ENCODE measurements at places on chromosomes 4 and X.

- no peak for DNase-seq
Observed at GRCh38 chrX:153926552-153926857, 441 bp upstream of the ARHGAP4 start.

DNA sequence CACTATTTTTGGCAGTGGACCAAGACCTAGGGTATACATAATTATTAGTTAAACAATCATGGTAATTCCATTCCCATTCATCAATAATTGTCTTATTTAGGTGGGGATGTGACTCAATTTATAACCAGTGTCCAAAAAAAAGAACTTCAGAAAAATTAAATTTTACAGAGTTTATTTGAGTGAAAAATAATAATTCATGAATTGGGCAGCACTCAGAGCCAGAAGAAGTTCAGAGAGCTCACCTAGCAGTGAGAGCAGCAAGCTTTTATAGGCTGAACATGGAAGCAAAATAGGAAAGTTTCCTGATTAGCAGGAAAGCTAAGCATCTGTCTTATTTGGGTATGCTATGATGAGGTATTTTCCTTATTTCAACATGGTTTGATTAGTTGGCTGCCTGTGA is 500.8 kb downstream of the PCDH7 start:
- DNase-seq, result no peak

- DNase-seq, result no peak
Observed at GRCh38 chrX:65195621-65196020, 219.4 kb upstream of the ZC4H2 start.

GRCh38 chrX:1351981-1352714 is 15.6 kb downstream of the IL3RA start:
- no peak for DNase-seq

DNA sequence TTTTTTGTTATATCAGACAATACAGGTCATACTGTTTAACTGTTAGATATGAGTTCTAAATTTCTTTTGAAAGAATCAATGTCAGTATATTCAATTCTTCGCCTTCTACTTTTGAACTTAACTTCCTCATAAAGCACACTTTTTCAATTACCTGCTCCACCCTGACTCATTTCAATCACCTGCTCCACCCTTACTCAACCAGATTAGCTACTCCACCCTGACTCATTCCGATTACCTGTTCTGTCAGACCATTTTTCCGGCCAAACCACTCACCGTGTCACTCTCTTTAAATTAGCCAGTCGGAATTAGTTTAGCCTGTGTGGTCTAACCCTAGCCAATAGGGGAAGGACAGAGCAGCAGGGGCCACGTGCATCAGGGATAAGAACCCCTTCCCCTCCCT is 751.8 kb upstream of the POU3F4 start:
- DNase-seq, result no peak

DNA sequence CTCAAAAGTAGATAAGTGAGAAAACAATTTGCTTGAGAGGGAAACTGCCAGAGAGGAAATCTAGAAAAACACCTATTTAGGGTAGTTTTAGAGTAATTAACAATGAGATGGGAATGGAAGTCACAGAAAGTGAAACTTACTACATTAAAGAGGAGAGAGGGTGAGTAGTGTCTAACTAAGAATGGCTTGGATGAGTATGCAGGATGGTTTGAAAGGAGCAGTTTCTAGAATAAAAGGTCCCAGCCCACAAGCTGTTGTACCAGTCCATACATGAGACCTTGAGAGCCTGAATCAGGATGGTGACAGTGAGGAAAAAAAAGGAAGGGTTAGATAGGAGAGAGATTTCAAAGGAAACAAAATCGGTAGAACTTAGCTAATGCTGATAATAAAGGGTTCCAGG is 1.3 kb downstream of the GAR1 start:
- DNase-seq, result no peak

- no peak for DNase-seq
Observed at GRCh38 chr4:124481123-124481522, 231.4 kb downstream of the ANKRD50 start.

- no peak for DNase-seq
Observed at GRCh38 chr4:75056277-75056676, 123.4 kb downstream of the PARM1 start.

DNA sequence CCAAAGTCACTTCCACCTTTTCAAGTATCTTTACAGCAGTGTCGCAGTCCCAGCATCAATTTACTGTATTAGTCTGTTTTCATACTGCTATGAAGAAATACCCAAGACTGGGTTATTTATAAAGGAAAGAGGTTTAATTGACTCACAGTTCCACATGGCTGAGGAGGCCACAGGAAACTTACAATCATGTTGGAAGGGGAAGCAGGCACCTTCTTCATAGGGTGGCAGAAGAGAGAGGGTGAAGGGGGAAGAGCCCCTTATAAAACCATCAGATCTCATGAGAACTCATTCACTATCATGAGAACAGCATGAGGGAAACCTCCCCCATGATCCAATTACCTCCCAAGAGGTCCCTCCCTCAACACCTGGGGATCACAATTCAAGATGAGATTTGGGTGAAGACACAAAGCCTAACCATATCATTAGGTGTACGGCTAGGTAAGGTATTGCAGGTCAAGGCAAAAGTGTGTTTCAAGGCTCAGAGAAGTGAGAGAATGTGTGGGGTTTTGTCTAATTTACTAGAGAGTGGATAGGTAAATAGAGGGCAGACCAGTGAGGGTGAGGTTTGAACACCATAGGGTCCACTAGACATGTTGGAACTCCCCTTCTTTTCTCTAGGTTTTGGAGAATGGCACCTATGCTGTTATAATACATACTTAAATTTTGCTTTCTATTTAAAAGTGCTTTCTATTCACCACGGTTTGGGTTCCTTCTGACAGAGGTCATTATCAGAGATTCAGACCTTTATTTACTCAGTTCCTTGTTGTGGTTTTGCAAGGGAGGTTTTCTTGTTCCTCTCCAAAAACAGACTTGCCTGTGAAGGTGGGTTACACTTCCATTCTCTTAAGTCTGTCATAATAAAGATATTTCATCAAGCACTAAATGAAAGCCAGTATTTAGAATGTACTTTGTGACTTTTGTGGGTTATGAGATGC is 186.6 kb downstream of the CPEB2 start:
- no peak for DNase-seq

DNA sequence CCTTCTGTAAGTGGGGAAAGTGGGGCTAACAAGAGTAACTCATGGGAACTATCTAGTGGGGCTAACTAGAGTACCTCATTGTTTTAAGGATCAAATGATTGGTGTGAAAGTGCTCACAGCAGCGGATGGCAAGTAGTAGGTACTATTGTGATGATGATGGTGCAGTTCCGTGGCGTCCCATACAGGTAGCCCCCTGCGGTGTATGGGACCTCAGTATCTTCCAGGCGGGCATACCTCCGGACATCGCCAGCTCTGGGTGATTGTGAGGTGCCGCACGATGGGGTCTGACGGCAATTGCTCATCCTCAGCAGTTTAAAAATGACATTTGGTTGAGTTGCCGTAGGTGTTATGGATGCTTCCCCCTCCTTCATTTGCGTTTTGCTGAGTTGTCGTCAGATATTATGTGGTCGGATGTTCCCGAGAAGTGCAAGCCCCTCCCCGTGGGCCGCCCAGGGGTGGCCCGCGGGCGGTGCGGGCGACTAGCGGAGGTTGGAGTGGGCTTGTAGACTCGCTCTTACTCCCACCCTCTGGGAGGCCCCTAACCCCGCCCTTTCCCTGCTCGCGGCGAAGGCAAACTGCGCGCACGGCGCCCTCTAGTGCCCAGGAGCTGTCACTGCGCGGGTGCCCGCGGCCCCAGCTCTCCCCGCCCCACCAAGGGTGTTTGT is 18.3 kb upstream of the GPR101 start:
- peak; percentile 87 for DNase-seq

DNA sequence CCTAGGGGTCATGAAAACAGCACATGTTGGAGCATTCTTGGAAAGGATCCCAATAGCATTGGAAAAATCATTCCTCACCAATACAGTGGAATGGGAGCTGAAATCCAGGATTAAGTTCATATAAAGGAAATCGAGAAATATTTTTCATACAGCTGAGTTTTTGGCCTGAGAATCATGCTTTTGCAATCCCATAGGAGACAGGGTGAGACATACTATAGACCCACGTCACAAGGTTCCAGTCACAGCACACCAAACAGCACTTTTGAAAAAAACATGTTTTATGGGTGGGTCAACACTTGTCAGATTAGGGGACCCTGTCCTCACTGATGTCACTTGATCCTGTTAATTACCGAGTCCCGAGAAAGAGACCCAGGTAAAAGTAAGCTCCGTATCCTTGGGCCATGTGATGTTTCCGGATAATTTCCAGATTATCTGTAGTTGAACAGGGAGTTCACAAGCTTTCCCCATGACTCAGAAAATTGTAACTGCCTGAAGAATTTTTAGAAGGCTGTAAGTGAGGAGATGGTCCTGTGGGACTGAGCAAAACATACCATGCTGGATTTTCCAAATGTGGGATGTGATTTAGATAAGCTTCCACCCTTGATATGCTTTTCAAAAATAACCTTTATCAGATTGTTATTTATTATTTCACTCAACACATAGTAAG is 80.9 kb upstream of the TLR3 start:
- DNase-seq, result no peak

GRCh38 chr4:3331511-3332394 is 38.9 kb downstream of the RGS12 start:
- DNase-seq, result no peak

- DNase-seq, result no peak
Observed at GRCh38 chr4:93659629-93660028, 168.9 kb upstream of the ATOH1 start.

GRCh38 chr4:37430718-37431416 is 186.3 kb downstream of the NWD2 start:
- no peak for DNase-seq

GRCh38 chr4:7621252-7622035 is 186.7 kb upstream of the PSAPL1 start:
- DNase-seq, result no peak

DNA sequence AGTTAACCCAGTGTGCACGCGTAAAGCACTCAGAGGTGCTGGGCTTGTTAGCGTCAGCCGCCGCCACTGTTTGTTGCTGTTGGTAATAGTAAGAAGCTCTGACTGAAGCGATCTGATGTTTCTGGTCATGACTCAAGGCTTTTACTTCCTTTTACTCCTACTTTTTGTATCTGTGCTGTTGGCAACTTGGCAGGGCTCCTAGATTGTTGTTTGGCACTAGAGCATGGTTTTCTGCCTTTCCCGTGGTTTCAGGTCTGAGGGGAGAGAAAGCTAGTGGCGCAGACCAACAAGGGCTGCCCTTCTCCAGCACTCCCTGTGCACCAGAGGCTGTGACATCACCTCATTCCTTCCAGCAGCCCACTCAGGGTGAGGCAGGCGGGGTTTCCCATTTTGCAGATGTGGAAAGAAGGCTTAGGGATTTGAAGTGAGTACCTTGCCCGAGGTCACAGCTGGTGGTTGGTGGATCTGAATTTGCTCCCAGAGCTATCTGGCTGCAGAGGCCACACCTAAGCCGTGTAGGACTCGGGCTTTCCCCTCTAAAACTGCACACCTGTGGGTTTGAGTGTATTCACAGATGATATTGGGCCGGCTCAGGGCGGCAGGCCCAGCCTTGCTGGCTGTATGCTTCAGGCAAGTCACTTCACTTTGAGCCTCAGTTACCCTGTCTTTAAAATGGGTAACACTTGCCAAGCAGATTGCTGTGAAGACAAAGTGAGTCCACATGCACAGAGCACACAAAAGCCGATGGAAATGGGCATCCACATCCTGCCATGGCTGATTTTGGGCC is 51.2 kb upstream of the TADA2B start:
- no peak for DNase-seq

DNA sequence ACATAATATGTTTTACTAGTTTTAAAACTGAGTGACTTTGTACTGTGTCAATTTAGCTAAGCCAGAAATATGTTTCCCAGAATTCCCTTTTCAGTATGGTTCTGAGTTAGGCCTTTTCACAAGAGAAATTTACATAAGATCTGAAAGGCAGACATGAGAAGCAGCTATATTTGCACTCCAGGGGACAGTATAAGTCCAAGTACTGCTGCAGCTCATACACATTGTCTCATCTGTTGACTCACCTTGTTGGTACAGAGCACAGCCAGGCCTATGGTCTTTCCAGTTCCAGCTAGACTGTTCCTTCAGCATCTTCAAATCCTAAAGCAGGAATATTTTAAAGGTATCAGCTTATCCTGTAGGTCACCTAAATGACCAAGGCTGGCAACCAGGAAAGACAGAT is 53.5 kb downstream of the BMP3 start:
- DNase-seq, result no peak

DNA sequence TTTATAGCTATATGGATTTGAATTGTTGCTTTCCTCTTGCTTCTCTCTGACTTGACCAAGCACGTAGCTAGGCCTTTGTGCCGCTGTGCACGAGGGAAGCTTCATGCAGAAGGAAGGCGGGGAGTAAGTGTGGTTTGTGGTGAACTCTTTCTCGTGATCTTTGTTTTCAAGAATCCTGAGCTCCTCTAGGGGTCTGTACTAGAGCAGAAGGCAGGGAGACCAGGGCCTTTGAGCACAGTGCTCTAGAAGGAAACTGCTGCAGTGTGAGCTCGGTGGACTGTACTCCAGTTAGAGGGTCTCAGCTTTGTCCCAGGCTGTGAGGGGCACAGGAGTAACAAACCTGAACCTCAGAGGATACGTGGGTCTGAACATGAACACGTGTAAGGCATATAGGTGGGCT is 49.0 kb downstream of the AGA start:
- DNase-seq, result no peak

- no peak for DNase-seq
Observed at GRCh38 chr4:35461931-35462659, 782.2 kb downstream of the ARAP2 start.

DNA sequence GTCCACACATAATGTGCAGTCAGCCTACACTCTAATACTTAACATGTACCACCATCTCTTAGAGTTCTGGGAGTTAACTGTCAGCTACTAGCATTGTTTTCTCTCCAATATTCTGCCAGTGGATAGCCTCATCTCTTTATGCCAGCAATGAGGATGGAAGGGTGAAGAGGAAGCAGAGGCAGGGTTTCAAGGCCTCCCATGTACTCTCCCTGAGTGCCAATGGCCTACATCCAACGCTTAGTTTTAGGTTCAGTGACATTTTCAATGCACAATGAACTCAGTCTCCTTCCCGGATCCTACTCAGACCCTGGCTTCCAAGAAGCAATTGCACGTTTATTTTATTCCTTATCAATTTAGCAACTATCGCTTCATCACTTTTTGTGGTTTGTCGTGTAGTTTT is 686.1 kb downstream of the DMD start:
- DNase-seq, result no peak

DNA sequence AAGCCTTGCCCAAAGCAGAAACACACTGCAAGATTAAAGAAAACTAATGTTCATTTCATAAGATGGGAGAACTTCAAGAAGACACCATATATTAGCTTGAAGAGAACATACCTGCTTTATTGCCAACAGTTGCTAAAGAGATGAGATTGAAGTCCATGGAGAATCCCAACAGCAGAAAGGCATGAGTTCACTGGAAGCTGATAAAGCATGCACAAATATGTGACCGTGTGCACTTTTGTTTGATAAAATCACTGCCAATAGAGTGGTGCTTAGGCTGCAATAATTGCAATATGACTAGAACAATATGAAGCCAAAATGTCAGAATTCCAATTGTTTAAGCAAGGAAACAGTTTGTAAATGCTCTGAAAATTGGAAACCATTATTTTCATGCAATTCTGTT is 125.9 kb upstream of the PPARGC1A start:
- no peak for DNase-seq

- DNase-seq, result no peak
Observed at GRCh38 chr4:69800599-69800998, 40.2 kb upstream of the SULT1B1 start.

All from activated T-cell treated with anti-CD3 and anti-CD28 coated beads, Interleukin-2, amount 50 U/mL, for 1 hour (primary cell).